ENCODE measurements at places on chromosomes 2 and 18.

DNA sequence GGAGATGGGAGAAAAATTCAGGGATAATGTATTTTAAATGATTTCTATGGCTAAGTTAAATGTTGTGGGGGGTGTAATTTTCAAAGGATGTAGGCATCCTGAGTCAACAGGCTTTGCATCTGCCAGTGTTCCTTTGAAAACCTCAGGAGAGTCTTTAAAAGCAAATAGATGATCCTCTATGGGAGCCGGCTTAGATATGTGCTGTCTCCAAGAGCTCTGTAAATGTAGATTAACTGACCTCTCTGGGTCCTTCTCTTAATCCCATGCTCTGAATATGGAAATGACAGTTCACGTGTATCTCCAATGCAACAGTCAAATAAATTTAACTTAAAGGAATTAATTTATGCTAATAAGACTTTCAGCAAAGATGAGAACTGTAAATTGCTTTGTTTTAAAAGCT, 292.7 kb downstream of the ERBB4 start:
- no peak for DNase-seq

- no peak for DNase-seq
Measured at GRCh38 chr2:200662727-200663126, 76.9 kb downstream of the AOX1 start.

- no peak for DNase-seq
Measured at GRCh38 chr2:240992572-240993291, 5.7 kb upstream of the SNED1 start.

DNA sequence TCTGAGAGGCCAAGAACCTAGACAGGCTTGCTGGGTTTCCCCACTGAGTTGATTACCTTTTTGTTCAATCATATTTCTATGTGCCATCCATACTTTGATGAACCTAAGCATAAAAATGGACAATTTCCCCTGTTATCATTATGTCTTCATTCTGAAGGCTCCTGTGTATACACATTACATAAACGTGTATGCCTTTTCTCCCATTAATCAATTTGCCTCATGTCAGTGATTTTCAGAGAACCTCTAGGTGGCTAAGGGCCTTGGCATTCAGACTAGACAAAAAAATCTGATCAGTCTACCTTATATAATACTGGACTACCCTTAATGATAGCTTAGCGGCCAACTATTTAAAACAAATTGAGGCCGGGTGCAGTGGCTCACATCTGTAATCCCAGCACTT, 4.1 kb upstream of the PEX13 start:
- DNase-seq = no peak

DNA sequence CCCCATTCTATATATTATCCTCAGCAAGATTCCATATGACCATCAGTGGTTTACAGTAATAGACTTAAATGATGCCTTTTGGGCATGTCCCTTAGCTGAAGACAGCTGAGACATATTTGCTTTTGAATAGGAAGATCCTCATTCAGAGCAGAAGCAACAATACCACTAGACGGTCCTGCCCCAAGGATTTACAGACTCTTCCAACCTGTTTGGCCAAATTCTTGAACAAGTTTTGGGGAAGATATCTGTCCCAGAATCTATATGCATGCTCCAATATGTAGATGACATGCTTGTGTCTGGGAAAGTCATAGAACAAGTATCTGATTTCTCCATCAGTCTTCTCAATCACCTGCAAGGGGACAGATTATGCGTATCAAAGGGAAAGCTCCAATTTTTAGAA, 137.1 kb upstream of the RMP24 start:
- DNase-seq = no peak

DNA sequence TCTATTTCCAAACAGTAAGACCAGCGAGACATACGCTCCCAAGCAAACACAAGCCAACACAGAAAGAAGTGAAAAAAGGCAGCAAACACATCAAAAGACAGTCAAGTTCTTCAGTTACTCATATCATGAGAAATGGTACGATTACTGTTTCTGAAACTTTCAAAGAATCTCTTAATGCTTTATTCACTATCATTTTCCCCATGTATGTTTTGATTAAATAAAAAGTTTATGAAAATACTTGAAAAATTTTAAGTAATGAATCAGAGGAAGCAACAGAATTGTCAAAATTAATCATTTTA, 114.9 kb downstream of the HDAC4 start:
- DNase-seq = no peak

DNA sequence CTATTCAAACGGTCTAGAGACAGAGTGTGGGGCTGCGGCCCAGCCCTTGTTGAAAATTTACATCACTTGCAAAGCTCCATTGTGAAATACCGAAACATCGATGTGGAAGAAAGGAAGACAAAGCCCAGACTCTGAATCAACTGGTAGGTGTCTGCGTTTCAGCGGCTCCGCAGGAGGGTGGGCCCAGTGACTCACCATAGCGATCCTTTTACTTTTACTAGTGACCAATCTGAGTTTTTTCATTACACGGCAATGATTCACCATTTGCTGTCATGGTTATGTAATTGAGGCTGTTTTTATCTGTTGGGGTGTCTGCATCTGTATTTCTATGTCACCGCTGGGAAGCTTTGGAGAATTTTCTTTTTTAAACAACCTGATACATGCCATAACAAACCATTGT, 66.6 kb upstream of the ODC1 start:
- no peak for DNase-seq

DNA sequence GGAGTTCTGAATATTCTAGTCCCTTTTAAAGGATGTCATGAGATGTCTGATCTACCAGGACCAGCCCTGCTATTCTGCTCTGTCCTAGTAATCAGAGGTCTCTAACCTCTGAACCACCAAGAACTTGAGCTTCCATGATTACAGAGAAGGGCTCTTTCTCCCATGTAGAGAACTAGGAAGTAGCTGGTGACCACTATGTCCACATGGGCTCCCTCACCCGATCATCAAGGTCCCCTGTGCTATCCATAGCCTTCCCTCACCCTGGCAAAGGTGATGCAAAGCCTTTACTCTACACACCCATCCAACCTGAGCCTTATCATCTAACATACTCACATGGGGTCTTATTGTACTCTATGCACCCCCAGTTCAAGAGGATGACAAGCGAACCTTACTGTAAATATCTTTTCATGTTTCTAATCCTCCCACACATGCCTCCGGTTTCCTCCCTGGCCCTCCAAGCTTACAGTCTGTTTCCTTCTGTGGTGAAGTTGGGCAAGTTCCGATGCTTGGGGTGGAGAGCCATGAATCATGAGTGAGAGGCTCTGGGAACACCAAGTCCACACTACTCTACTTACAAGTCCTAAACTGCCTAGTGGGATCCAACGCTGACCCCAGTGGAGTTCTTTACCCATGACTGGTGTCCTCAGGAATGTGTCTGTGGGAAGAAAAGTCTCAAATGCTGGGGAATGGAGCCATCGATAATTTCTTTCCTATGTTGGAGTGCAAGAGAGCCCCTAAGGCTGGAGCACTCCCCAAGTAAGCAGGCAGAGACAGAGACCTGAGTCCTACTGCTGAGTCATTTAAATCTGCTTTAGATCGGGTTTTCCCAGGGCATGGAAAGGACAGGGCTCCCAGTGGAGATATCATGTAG, 73.3 kb upstream of the KLF7 start:
- DNase-seq = no peak

- DNase-seq = peak; percentile 51
Measured at GRCh38 chr2:119823734-119824334, 64.1 kb downstream of the PTPN4 start.

DNA sequence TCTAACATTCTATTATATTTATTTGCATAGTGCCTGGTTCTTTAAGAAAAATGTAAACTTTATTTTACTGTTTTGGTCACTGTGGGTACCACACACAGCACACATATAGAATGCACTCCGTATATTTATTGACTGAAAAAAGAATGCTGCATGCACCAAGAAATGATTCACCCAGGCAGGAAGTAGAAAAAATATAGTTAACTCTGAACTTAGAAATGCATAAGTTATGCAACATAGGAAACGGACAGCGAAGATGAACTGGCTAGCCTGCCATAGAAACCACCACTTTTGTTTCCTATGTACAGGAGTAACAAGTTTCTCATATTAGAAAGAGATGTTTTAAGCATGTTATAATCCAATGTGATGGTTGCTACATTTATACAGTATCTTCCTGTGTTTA, 635.8 kb downstream of the DSC3 start:
- DNase-seq = no peak

- no peak for DNase-seq
Measured at GRCh38 chr2:240600451-240600961, 14.0 kb downstream of the CAPN10 start.

GRCh38 chr2:60490848-60491247, 62.6 kb downstream of the BCL11A start:
- DNase-seq = no peak

- DNase-seq = no peak
Measured at GRCh38 chr2:140117386-140117785, 1337.2 kb upstream of the NXPH2 start.

- DNase-seq = no peak
Measured at GRCh38 chr2:219912491-219912921, 285.1 kb downstream of the SLC4A3 start.

DNA sequence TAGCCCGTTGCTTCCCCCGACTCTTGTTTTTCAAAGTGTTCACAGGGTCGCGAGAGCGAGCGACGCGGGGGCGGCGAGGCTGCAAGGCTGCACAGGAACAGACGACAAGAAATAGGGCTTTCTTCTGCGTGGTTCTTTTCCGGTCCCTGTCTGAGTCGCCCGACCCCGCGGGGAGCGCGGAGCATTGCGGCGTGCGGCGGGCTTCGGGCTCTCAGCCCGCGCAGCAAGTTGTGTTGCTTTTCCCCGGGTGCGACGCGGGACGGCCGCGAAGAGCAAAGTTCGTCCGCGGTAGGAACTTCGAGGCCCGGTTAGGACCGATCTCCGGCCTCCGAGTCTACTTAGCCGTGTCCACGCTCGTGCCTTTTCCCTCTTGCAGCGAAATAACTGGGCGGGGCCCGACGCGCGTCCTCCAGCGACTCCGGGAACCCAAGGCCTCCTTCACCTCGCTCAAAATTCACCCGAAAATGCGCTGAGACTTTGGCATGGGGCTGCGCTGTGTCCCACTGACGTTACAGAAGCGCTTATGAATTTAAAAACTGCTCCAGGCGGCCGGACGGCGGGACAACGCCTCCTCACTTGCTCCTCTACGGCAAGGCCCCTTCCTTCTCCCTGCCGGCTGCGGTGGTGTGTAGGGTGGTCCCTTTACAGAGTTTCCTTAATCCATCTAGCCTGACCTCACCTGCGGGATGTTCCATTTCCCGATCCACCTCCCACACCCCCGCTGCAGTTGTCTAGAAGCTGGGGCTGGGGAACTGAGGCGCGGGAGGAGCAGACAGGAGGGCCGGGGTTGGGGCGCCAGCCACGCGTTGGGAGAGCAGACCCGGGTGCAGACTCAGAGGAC, 1.5 kb upstream of the BCL2L11 start:
- DNase-seq = peak; percentile 37

- DNase-seq = no peak
Measured at GRCh38 chr2:36483290-36483689, 114.7 kb downstream of the FEZ2 start.

DNA sequence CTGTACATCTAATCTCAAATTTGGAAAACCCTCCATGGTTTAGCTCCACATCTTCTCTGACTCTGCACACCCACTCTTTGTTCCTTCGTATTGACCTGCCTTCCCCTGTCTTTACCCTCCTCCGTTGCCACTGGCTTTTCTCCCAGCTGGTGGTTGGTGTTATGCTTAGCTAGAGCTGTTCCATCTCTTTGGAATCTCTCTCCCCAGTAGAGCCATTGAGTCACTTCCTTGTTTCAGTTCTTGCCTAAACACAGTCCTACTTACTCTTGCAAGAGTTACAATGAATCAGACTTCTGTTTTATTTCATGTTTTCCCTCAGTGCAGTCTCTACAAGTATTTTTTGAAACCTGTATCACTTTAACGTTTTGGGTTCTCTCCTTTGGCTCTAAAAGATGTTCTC, 263.9 kb downstream of the LTBP1 start:
- DNase-seq = no peak

DNA sequence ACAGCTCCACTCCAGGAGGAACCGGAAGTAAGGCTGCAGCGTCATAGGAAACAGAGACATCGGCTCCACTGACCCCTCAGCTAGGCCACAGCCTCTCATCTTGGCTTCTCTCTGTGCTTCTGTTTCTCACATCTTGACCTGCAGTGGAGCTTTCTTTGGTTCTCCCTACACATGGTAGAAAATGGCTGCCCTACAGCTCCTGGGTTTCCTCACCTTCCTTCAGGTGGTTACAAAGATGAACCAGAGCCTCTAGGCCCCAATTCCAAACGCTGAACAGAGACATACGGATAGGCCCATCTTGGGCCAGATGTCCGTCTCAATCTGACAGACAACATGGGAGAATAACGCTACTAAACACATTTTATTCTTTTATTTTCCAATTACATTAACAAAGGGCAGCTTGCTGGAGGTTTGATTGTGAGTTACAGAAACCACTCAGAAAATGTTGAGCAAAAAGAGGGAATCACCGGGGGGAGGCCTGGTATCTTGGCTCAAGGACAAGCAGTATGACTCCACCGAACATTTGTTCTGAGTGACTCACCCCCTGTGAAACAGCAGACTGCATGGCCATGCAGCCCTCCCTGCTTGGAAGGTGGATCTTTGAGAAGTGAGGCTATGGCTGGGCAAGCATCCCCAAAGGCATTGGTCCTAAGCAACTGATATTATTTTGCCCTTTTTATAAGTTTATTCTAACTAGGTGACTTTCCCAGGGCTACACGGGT, 303.5 kb downstream of the CDCA7 start:
- no peak for DNase-seq

GRCh38 chr2:117980783-117981676, 32.8 kb downstream of the CCDC93 start:
- no peak for DNase-seq

GRCh38 chr2:46900381-46900780, 15.2 kb downstream of the MCFD2 start:
- DNase-seq = no peak

GRCh38 chr2:95301876-95302641, 4.9 kb downstream of the KCNIP3 start:
- no peak for DNase-seq

DNA sequence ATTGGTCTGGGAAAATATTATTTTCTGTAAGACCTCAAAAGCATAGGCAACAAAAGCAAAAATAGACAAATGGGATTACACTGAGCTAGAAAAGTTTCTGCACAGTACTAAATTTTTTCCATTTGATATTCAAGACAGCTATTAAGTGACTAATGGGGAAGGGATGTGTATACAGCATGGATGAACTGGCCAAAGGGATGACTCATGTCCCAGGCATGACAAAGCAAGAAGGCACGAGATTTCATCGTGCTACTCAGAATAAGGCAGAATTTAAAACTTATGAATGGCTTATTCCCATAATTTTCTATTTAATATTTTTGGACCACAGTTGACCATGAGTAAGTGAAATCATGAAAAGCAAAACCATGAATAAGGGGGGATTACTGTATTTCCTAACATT, 1250.1 kb upstream of the GYPC start:
- no peak for DNase-seq

GRCh38 chr2:144132357-144132756, 387.6 kb downstream of the ZEB2 start:
- no peak for DNase-seq

- no peak for DNase-seq
Measured at GRCh38 chr2:136386046-136386445, 268.1 kb upstream of the CXCR4 start.

Data from CD4-positive, alpha-beta T cell treated with Interleukin-10 for 1 hour (primary cell).